ENCODE measurements at places on chromosomes 2 and 18.

GRCh38 chr2:221553333-221553732 lies 18.8 kb downstream of the EPHA4 start:
- no peak for DNase-seq

GRCh38 chr2:73075477-73076373 lies 4.2 kb upstream of the SFXN5 start:
- no peak for DNase-seq

GRCh38 chr2:218384975-218385374 lies 2.9 kb downstream of the SLC11A1 start:
- DNase-seq, result no peak

DNA sequence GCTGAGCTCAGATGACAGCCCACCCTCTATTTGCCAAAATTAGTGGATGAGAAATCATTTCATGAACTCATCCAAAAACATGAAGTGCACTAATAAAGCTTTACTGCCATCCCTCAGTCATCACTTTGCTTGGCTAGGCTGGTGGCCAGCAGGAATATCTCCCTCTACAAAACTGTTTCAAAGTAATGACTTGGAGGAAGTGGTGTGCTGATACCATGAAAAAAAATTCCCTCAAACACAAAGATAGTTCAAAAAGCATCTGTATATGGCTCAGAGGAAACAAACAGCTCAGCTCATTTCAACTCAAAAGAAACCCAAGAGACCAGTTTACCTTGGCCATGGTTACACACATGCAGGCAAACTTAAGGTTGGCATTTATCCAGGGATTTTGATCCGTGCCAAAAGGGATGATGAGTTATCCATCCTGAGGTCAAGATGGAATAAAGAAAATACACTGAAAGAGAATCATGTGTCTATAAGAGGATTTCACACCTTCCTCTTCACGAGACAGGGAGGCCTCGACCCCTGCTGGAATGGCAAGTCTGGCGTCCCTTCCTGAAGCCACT lies 18.4 kb upstream of the WIPF1 start:
- no peak for DNase-seq

DNA sequence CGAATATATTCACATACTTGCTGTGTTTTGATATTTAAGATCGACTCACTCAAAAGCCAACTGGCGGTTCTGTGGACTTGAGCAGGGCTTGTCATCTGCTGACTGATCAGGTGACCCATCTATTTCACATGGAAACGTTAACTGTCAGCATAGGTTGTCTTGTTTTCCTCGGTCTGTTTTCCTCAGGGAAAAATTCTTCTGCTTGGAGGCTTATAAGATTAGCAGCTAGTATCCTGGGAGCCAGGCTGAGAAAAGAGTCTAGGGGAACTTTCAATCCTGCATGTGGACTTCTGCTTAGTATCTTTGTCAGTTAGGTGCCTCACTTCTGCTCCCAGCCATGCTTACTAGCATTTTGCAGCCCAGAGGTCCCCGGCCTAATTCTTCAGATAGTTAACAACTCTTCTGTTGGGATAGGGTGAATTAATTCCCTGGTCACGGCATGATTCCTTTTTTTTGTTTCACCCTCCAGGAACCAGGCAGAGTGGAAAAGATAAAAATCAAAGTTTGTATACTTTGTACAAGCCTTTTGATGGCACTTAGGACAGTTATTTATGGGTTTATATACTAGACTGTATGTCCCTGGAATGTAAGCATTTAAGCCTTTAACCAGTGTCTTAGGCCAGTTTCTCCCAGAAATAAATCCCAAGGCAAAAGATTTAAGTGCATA lies 226.0 kb downstream of the GULP1 start:
- DNase-seq, result no peak
